ENCODE measurements at places on chromosomes 12 and 14. TPM values are rescaled to one million over a fixed set of nuclear protein-coding genes. Genes with fewer than 3 reads are reported as not detected.

Gene TESPA1
- 2.3 TPM for total RNA-seq

Gene IL31
- not detected for total RNA-seq

Gene GZMH
- total RNA-seq = not detected

Gene TAS2R14
- total RNA-seq = 1.2 TPM

Gene EFS
- 17.5 TPM for total RNA-seq

Gene CLEC2A
- total RNA-seq = not detected

Gene LBHD2
- total RNA-seq = not detected

Measured in gastroesophageal sphincter (tissue), 4 donors.